ENCODE measurements at places on chromosomes 1 and 21.

DNA sequence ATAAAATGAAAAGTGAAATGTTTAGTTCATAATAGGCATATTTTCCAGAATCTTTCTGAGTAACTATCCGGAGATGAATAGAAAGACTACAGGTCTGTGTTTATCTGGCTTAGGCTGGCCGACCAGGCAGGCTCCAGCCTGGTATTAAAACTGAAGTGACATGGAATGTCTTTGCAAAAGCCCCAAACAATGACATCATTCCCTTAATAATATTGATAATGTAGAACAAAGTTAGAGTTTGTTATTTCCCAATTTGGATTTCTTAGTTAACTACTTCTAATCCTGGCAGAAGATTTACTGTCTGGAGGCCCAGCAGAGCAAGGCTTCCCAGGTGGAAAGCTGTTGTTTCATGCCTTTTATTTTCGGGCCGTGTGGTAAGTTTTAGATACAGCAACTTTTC lies 207.7 kb downstream of the GREM2 start:
- H3K27me3 ChIP-seq = no peaks in the 10 kb centered on the region
- H3K4me3 ChIP-seq = no peak overlapping the region
- no peaks in the 10 kb centered on the region for H3K4me1 ChIP-seq
- H3K27ac ChIP-seq = peak overlapping the region; percentile 18
- DNase-seq = no peak
- H3K36me3 ChIP-seq = no peaks in the 10 kb centered on the region

DNA sequence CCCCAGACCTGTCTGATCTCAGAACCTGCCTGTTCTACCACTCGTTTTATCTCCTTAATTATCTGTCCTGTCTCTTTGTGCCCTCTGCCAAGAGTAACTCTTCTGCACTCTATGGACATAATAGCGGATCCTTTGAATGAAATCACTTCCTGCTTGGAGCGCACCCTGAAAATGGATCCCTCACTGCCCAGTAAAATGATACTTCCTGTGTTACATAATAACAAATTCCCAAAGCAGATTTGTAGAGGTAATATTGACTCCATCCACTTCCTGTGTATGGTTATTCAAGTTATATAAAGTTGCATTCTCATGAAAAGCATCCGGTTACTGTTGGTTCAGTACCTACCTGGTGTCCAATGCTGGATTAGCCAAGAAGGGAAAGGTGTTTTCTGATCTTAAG lies 246.0 kb downstream of the TRABD2B start:
- no peak for DNase-seq
- H3K4me1 ChIP-seq = no peaks in the 10 kb centered on the region
- no peaks in the 10 kb centered on the region for H3K36me3 ChIP-seq
- H3K27me3 ChIP-seq = no peaks in the 10 kb centered on the region

- no peak overlapping the region for H3K4me3 ChIP-seq
- no peaks in the 10 kb centered on the region for H3K4me1 ChIP-seq
- H3K36me3 ChIP-seq = no peaks in the 10 kb centered on the region
- H3K27me3 ChIP-seq = no peaks in the 10 kb centered on the region
- no peak overlapping the region for H3K27ac ChIP-seq
These were observed 6.2 kb upstream of the ZRANB2 start for GRCh38 chr1:71087060-71087459.

- H3K4me3 ChIP-seq = no peak overlapping the region
- DNase-seq = no peak
- no peaks in the 10 kb centered on the region for H3K4me1 ChIP-seq
- no peak overlapping the region for H3K27ac ChIP-seq
- H3K36me3 ChIP-seq = no peaks in the 10 kb centered on the region
These were observed 1017.0 kb downstream of the MRPL39 start for GRCh38 chr21:24590261-24590660.

- H3K27ac ChIP-seq = no peak overlapping the region
- no peaks in the 10 kb centered on the region for H3K27me3 ChIP-seq
- DNase-seq = no peak
- no peak overlapping the region for H3K4me3 ChIP-seq
- no peaks in the 10 kb centered on the region for H3K36me3 ChIP-seq
These were observed 688.1 kb downstream of the PLA2G4A start for GRCh38 chr1:187516874-187517273.

DNA sequence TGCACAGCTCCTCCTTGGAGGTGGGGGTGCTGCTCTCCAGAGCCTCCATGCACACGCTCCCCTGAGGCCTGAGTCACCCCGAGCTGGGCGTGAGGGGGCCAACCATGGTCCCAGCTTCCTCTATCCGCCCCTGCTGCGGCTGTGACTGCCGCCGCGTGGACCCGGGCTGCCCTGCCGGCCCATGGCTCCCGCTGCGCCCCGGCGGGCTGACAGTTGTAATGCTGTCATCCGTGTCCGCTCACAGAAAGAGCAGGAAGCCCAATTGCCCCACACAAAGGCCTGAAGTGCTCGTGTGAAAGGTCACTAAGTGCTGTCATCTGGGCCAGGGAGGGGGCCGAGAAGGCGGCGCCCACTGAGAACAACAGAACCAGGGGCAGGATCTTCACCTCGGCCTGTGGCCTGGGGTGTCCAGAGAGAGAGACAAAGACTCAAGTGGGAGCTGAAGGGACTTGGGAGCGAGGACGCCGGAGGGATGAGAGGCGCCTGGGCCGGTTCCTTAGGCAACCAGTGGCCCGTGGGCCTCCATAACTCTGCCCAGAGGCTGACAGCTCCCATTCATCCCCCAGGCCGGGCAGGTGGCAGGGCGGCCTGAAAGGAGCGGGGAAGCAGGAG lies 31.5 kb downstream of the OLIG1 start:
- no peak overlapping the region for H3K4me3 ChIP-seq
- no peaks in the 10 kb centered on the region for H3K27me3 ChIP-seq
- H3K4me1 ChIP-seq = no peaks in the 10 kb centered on the region

DNA sequence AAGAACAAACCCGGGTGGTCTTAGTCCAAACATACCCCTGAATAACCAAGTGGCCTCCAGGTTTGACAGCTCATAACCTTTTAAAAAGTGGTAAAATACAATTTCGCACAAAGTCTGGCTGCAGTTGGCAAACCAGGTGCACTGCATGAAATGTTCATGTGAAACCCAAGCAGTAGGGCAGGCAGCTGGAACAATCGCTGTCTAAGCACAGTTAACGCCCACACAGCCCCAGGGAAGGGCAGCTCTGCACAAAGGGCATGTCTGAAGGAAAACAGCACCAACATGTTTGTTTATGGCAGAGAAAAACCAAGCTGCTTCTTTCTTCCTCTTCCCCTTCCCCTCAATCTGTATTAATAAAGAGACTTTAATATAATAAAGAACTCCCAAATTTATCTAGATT lies 49.5 kb downstream of the KIAA1614 start:
- no peak for DNase-seq
- no peaks in the 10 kb centered on the region for H3K27me3 ChIP-seq
- H3K36me3 ChIP-seq = peaks cover 16% of the 10 kb centered on the region
- no peak overlapping the region for H3K4me3 ChIP-seq
- H3K4me1 ChIP-seq = no peaks in the 10 kb centered on the region

DNA sequence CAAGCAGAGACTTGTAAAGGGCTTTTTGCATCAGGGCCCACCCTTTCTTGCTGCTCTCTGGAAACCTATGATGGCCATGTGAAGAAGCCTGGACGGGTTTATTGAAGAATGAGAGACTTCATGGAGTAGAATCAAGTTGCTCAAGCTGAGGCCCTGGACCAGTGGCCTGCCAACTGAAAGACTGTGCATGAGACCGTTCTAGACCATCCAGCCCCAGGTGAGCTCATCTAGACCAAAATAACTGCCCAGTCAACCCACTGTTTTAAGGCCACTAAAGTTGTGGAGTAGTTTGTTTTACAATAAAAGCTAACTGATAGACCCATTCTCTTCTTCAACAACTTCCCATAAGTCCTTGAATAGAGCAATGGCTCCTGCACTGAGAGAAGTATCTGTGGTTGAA lies 11.8 kb upstream of the ENAH start:
- no peak overlapping the region for H3K27ac ChIP-seq
- no peaks in the 10 kb centered on the region for H3K36me3 ChIP-seq

GRCh38 chr1:29805122-29805895 lies 569.0 kb downstream of the PTPRU start:
- DNase-seq = no peak
- no peaks in the 10 kb centered on the region for H3K36me3 ChIP-seq
- peaks cover 7% of the 10 kb centered on the region for H3K27me3 ChIP-seq
- H3K4me1 ChIP-seq = no peaks in the 10 kb centered on the region

- no peaks in the 10 kb centered on the region for H3K27me3 ChIP-seq
- H3K4me1 ChIP-seq = peaks cover 20% of the 10 kb centered on the region
- no peak overlapping the region for H3K4me3 ChIP-seq
- no peak overlapping the region for H3K27ac ChIP-seq
These were observed 128.9 kb downstream of the TRABD2B start for GRCh38 chr1:47868348-47868676.

DNA sequence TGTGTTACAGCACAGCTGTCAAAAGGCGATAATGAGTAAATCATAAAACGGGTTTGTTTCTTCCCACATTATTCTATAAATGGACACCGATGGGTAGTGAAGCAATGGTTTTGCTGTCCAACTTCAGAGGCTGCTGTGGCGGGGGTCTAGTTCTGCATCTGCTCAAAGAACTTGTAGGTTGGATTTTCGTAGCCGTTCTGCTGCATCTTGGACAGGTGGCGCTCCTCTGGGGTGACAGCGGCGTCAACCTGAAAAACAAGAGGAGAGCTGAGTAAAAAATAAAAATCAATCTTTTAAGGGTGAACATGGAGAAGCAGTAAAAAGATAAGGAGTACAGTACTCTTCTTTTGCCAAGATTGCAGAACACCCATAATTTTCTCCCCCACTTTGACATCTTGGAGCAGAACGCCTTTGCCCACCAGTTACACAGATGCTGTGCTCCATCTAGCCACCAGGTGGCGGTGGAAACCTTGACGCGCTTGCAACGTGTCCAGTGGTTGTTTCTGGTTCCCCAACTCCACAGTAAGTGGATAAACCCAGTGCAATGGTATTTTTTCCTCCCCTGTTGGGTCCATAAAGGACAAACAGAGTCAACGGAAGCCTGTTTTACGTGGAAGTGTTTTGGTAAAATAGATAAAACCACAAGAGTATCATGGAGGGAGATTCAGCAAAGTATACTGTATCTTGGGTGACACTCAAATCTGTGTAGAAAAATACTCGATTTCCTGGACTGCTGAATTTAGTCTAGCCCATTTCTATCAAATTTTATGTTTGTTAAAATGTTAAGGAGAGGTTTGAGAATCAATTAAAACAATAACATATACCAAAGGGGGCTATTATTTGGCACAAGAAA lies 147.0 kb downstream of the GABPA start:
- no peak overlapping the region for H3K4me3 ChIP-seq
- no peaks in the 10 kb centered on the region for H3K27me3 ChIP-seq
- H3K36me3 ChIP-seq = peaks cover 26% of the 10 kb centered on the region
- peak; percentile 60 for DNase-seq
- peaks cover 13% of the 10 kb centered on the region for H3K4me1 ChIP-seq
- H3K27ac ChIP-seq = no peak overlapping the region

- H3K27me3 ChIP-seq = no peaks in the 10 kb centered on the region
- no peak overlapping the region for H3K4me3 ChIP-seq
- DNase-seq = no peak
- H3K36me3 ChIP-seq = no peaks in the 10 kb centered on the region
- H3K4me1 ChIP-seq = no peaks in the 10 kb centered on the region
These were observed 306.6 kb downstream of the CTH start for GRCh38 chr1:70717656-70718055.

DNA sequence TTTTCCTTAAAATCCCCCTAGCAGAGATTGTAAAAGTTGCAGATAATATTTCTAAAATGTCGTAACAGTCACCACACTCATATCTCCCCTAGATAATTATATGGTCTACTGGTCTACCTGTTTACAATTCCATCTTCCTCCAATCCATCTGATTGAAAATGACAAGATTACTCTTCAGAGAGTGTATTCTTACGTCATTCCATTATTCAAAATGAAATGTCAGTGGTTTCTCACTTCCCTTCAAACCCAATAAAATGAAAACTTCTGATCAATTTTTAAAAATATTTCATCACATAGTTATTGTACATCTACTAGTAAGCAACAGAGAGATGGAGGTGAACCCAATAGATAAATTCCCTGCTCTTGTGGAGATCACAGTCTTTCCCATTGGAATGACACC lies 202.2 kb upstream of the C8B start:
- no peaks in the 10 kb centered on the region for H3K4me1 ChIP-seq
- no peak overlapping the region for H3K27ac ChIP-seq

GRCh38 chr1:85208488-85208887 lies 7.7 kb upstream of the SYDE2 start:
- no peaks in the 10 kb centered on the region for H3K27me3 ChIP-seq
- no peak overlapping the region for H3K27ac ChIP-seq
- no peaks in the 10 kb centered on the region for H3K36me3 ChIP-seq
- no peaks in the 10 kb centered on the region for H3K4me1 ChIP-seq
- no peak for DNase-seq

DNA sequence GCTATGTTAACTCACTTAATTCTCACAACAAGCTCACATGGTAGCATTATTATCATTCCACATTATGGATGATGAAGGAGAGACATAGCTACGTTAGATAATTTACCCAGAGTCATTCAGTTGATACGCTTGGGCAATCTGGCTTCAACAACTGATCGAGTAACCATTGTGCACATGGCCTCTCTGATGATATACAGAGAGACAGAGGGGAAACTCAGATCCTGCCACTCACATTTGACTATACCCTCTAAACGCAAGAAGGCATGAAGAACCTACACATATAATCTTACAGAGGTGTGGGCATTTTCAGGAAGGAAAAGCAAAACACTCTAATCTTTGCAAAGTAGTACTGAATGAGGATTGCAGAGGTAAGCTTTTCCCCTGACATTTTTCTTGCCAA lies 360.1 kb downstream of the BARHL2 start:
- H3K27ac ChIP-seq = no peak overlapping the region
- H3K4me1 ChIP-seq = no peaks in the 10 kb centered on the region
- DNase-seq = no peak
- H3K4me3 ChIP-seq = no peak overlapping the region
- no peaks in the 10 kb centered on the region for H3K27me3 ChIP-seq
- H3K36me3 ChIP-seq = no peaks in the 10 kb centered on the region

DNA sequence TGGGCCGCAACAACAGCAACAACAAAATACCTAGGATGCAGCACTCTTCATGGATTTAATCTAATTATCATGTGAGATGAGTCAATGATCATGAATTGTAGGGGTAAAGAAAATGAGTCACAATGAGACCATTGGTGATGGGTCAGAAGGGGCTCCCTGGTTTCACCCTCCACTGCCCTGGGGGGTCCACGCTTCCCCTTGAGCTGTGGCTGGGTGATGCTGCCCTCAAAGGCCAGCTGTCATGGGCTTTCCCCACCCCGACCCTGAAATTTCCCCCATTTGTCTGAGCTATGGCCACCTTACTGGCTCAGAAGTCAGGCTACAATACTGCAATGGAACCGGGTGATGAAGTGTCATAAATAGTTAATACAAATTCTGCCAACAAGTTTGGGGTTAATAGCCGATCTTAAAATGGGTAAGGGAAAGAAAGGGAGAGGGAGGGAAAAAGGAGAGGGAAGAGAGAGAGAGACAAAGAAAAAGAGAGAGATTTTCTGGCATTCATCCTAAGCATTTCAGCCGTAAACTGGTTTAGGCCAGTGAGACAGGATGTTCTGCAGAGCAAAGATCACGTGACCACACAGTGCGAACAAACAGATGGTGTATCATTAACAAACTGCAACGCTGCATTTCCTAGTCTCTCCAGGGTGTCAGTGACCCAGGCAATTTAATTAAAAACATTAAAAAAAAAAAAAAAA lies 143.4 kb upstream of the ERRFI1 start:
- H3K27me3 ChIP-seq = no peaks in the 10 kb centered on the region
- H3K27ac ChIP-seq = peak overlapping the region; percentile 70
- DNase-seq = peak; percentile 67
- no peaks in the 10 kb centered on the region for H3K36me3 ChIP-seq

GRCh38 chr1:225524570-225524969 lies 96.7 kb upstream of the LBR start:
- no peaks in the 10 kb centered on the region for H3K36me3 ChIP-seq
- no peak overlapping the region for H3K4me3 ChIP-seq
- H3K27ac ChIP-seq = no peak overlapping the region
- no peak for DNase-seq
- H3K4me1 ChIP-seq = no peaks in the 10 kb centered on the region
